Aorta (tissue), 5 donors: ENCODE measurements at places on chromosomes 11 and 22. TPM values are rescaled to one million over a fixed set of nuclear protein-coding genes. Genes with fewer than 3 reads are reported as not detected.

- no peak overlapping the region for H3K27ac ChIP-seq
- H3K36me3 ChIP-seq = no peaks in the 10 kb centered on the region
- H3K27me3 ChIP-seq = no peaks in the 10 kb centered on the region
- H3K4me3 ChIP-seq = no peak overlapping the region
- DNase-seq = no peak
- H3K4me1 ChIP-seq = no peaks in the 10 kb centered on the region
These were observed 181.8 kb downstream of the UVRAG start for GRCh38 chr11:75996523-75997442.

GRCh38 chr11:93822359-93822758, 28.1 kb downstream of the VSTM5 start:
- H3K27ac ChIP-seq = no peak overlapping the region
- H3K27me3 ChIP-seq = no peaks in the 10 kb centered on the region
- DNase-seq = no peak
- peaks cover 4% of the 10 kb centered on the region for H3K36me3 ChIP-seq
- H3K4me1 ChIP-seq = no peaks in the 10 kb centered on the region

DNA sequence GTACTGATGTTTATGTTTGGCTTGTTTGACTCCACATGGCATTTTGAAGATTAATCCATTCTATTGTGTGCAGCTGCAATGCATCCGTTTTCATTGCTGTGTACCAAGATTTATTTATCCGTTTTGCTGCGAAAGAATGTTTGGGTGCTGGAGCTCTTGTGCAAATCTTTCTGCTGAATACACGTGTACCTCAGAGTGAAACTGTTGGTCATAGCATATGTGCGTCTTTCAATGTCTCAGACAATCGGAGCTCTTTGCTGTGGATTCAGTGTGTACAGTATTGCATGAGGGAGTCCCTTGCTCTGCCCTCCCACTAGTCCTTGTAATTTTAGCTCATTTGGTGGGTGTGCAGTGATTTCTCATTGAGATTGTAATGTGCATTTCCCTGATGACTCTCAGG, 545.4 kb downstream of the TBC1D22A start:
- no peak for DNase-seq
- H3K36me3 ChIP-seq = no peaks in the 10 kb centered on the region
- H3K27me3 ChIP-seq = no peaks in the 10 kb centered on the region

- H3K27me3 ChIP-seq = no peaks in the 10 kb centered on the region
- H3K27ac ChIP-seq = no peak overlapping the region
- H3K36me3 ChIP-seq = no peaks in the 10 kb centered on the region
- peaks cover 5% of the 10 kb centered on the region for H3K4me1 ChIP-seq
- DNase-seq = no peak
These were observed 28.1 kb downstream of the MTMR2 start for GRCh38 chr11:95895815-95896214.

GRCh38 chr11:129326921-129327320, 48.7 kb upstream of the BARX2 start:
- H3K27me3 ChIP-seq = no peaks in the 10 kb centered on the region
- H3K36me3 ChIP-seq = no peaks in the 10 kb centered on the region
- no peak overlapping the region for H3K4me3 ChIP-seq

- no peaks in the 10 kb centered on the region for H3K4me1 ChIP-seq
- H3K27me3 ChIP-seq = no peaks in the 10 kb centered on the region
- no peak for DNase-seq
- H3K36me3 ChIP-seq = peaks cover 12% of the 10 kb centered on the region
- no peak overlapping the region for H3K4me3 ChIP-seq
These were observed 49.0 kb upstream of the PPP6R3 start for GRCh38 chr11:68411501-68411991.

DNA sequence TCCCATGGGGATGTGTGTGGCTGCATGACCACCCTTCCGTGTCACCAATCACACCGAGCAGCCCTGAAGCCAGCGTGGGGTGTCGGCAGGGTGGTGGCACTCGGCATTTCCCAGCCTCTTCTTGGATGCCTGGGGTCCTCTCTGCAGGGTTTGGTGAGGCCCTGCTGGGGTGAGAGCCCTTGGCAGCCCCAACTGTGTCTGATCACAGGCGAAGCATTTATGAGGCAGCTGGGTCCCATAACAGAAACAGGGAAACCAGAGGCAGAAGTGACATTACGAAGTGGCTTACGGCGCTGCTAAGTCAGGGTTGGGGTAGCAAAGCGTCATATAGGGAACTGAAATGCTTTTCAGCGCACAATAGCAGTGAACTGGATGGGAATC, 92.3 kb upstream of the SEPTIN5 start:
- no peaks in the 10 kb centered on the region for H3K27me3 ChIP-seq
- H3K36me3 ChIP-seq = no peaks in the 10 kb centered on the region
- no peak overlapping the region for H3K4me3 ChIP-seq
- H3K27ac ChIP-seq = no peak overlapping the region
- H3K4me1 ChIP-seq = no peaks in the 10 kb centered on the region
- DNase-seq = no peak

GRCh38 chr22:26970809-26971394, 313.5 kb downstream of the MIAT start:
- no peak for DNase-seq
- H3K36me3 ChIP-seq = no peaks in the 10 kb centered on the region
- H3K27me3 ChIP-seq = no peaks in the 10 kb centered on the region
- no peak overlapping the region for H3K27ac ChIP-seq
- H3K4me3 ChIP-seq = no peak overlapping the region
- no peaks in the 10 kb centered on the region for H3K4me1 ChIP-seq

- no peak for DNase-seq
- no peaks in the 10 kb centered on the region for H3K27me3 ChIP-seq
- no peaks in the 10 kb centered on the region for H3K4me1 ChIP-seq
- no peak overlapping the region for H3K27ac ChIP-seq
- H3K4me3 ChIP-seq = no peak overlapping the region
These were observed 42.9 kb downstream of the CTNND1 start for GRCh38 chr11:57804466-57804865.

DNA sequence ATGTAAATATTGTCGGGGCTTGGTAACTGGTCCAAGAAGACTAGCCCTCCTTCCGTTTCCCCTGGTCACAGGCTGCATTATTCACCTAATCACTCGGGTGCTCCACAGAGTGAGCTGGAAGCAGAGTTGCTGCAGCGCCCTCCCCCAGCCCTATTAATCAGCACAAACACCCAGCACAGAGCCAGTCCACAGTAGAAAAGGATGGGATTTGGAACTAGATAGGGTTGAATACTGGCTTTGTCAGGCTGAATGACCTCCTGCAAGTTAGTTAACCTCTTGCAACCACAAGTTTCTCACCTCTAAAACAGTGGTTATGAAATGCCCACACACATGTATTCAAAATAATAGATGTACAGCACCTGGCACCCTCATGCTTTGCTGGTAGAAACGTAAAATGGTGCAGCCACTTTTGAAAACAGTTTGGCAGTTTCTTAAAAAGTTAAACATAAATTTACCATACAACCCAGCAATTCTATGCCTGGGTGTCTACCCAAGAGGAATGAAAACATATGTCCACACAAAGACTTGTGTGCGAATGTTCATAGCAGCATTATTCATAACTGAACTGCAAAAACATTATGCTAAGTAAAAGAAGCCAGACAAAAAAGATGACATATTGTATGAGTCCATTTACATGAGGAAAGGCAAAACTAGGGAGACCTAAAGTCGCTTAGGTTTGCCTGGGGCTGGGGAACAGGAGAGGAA, 31.7 kb upstream of the APLP2 start:
- H3K4me3 ChIP-seq = no peak overlapping the region
- H3K27me3 ChIP-seq = no peaks in the 10 kb centered on the region
- no peaks in the 10 kb centered on the region for H3K4me1 ChIP-seq
- H3K36me3 ChIP-seq = no peaks in the 10 kb centered on the region
- DNase-seq = no peak
- H3K27ac ChIP-seq = no peak overlapping the region

DNA sequence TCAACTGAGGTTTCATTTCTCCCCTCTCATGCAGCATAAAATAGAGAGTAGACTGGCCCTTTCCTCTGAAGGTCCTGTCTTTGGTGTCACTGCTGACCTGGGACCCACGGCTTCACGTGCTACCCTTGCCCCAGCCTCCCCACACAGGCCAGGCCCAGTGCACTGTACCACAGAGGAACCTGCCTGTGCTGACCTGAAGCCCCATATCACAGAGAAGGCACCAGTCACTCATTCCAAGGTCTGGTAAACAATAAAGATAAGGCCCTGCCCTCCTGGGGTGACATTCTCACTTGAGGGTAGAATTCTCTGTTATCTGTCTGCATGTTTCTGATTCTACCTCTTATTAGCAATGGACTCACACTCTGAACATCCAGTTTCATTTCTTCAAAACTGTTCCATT, 51.3 kb downstream of the RPL27A start:
- H3K4me3 ChIP-seq = no peak overlapping the region
- no peak for DNase-seq
- H3K27ac ChIP-seq = no peak overlapping the region
- peaks cover 1% of the 10 kb centered on the region for H3K4me1 ChIP-seq

DNA sequence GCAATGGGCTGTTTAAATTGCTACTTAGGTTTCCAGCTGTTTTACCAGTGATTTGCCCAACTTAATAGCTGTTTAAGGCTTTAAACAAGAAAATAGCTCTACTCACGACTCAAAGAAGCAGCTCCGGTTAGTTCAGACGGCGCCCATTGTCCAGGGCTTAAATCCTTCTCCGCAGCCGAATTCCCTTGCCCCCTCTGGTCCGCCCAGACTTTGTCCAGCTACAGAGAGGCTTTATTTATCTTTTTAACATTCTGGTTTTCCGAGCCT, 20.9 kb upstream of the SCUBE1 start:
- DNase-seq = no peak
- no peak overlapping the region for H3K4me3 ChIP-seq
- H3K27ac ChIP-seq = no peak overlapping the region
- H3K36me3 ChIP-seq = no peaks in the 10 kb centered on the region
- H3K27me3 ChIP-seq = no peaks in the 10 kb centered on the region
- no peaks in the 10 kb centered on the region for H3K4me1 ChIP-seq

GRCh38 chr11:34744511-34744910, 123.6 kb downstream of the EHF start:
- H3K36me3 ChIP-seq = no peaks in the 10 kb centered on the region
- no peak overlapping the region for H3K4me3 ChIP-seq
- peaks cover 3% of the 10 kb centered on the region for H3K27me3 ChIP-seq
- no peaks in the 10 kb centered on the region for H3K4me1 ChIP-seq

DNA sequence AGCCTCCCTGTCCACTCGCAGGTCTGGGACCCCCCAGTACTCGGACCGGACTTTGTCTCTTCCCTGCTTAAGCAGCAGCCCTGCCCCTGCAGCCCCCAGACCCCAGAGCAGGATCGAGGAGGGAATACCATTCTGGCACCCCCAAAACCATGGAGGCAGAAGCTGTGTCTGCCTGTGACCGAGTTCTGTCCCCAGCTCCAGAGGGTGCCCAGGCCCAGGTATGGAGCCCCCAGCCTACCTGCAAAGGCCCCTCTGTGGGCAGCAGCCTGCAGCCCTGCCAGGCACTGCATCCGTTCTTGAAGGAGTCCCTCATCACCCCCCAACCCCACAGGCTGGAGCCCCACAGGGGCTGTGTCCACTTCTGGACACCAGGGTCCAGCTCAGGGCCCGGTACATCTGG, 163.8 kb downstream of the BRD1 start:
- peak; percentile 67 for DNase-seq
- no peaks in the 10 kb centered on the region for H3K27me3 ChIP-seq
- no peak overlapping the region for H3K4me3 ChIP-seq

DNA sequence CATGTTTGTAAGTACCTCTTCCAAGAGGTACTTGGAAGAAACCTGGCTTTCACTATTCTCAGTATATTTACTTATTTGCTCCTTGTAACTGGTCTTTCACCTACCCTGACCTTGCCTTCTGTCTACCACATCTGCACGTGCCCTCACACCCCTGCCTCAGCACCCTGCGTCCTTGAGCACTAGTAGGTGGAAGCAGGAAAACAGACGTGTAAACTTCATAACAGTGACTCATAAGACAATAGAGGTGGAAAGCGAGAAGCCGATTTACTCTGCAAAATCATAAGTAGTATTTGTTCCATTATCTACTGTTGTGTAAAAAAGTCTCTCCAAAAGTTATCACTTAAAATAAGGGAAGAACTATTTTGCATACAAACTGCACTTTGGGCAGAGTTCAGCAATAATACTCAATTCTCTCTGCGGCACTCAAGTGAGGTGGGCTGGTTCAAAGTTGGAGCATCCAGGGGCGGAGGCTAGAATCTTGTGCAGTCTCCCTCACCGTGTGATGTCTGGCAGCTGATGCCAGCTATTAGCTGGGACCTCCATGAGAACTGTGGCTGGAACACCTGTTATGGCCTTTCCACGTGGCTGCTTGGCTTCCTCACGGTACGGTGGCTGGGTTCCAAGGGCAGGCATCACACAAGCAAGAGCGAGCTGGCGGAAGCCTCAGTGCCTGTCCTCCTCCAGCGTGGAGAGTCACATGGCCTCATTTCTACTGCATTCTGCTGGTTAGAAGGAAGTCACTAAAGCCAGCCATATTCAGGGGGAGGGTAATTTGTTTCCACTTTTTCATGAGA, 30.4 kb downstream of the PACS1 start:
- no peak overlapping the region for H3K27ac ChIP-seq
- H3K4me3 ChIP-seq = no peak overlapping the region
- no peaks in the 10 kb centered on the region for H3K36me3 ChIP-seq
- H3K27me3 ChIP-seq = no peaks in the 10 kb centered on the region

DNA sequence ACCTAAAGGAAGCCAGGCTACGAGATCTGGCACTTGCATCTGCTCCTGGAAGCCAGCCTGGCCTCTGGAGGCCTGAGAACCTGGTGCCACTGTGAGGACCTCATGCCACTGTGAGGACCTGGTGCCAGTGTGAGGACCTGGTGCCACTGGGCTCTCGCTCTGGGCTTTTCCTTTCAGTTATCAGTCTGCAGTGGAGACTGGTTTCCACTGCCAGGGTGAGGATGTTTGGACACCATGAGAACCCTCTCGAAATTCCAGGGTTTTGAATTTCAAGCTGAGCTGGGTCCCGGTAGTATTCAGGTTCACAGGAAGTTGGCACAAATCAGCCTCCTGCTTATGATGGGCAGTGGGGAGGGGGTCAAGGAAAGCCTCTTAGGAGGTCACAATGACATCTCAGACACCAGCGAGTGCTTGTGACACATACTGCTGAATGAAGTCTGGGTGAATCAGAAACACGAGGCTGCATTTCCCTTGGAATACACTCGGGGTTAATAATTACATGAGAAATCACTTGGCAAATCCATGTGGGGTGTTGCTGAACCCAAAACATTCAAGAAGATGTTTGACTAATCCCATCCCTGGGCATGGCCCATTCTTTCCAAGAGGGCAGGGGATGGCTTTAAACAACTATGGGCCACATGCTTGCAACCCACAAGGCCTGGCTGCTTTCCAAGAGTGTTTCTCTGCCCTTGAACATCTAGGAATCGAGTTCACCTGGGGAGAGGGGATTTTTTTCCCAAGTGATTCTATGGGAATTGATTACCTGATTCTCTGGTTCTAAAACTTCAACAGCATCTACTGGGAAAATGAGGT, 60.2 kb downstream of the LINC01488 start:
- no peak for DNase-seq
- no peak overlapping the region for H3K4me3 ChIP-seq

- DNase-seq = no peak
- H3K36me3 ChIP-seq = no peaks in the 10 kb centered on the region
- no peaks in the 10 kb centered on the region for H3K4me1 ChIP-seq
- no peak overlapping the region for H3K27ac ChIP-seq
- H3K27me3 ChIP-seq = no peaks in the 10 kb centered on the region
These were observed 498.5 kb downstream of the NTM start for GRCh38 chr11:131868629-131869507.

Gene CRYBA4
- not detected for total RNA-seq

Gene TOM1
- total RNA-seq = 49.5 TPM

Gene TUBA8
- total RNA-seq = 3.1 TPM

Gene TH
- not detected for total RNA-seq

Gene PRR33
- total RNA-seq = not detected

Gene VSIG2
- total RNA-seq = 3.8 TPM

Gene DGCR6
- total RNA-seq = 0.88 TPM

Gene ASCL3
- not detected for total RNA-seq

Gene MYEOV
- not detected for total RNA-seq

Gene KDM4E
- total RNA-seq = not detected

Gene CCDC73
- not detected for total RNA-seq

Gene CHST1
- 15.2 TPM for total RNA-seq

Gene MYBPC3
- 0.42 TPM for total RNA-seq
